ENCODE measurements at places on chromosomes 3 and 15.

- DNase-seq, result peak; percentile 42
These were observed 520.6 kb downstream of the MFSD1 start for GRCh38 chr3:159322322-159322939.

DNA sequence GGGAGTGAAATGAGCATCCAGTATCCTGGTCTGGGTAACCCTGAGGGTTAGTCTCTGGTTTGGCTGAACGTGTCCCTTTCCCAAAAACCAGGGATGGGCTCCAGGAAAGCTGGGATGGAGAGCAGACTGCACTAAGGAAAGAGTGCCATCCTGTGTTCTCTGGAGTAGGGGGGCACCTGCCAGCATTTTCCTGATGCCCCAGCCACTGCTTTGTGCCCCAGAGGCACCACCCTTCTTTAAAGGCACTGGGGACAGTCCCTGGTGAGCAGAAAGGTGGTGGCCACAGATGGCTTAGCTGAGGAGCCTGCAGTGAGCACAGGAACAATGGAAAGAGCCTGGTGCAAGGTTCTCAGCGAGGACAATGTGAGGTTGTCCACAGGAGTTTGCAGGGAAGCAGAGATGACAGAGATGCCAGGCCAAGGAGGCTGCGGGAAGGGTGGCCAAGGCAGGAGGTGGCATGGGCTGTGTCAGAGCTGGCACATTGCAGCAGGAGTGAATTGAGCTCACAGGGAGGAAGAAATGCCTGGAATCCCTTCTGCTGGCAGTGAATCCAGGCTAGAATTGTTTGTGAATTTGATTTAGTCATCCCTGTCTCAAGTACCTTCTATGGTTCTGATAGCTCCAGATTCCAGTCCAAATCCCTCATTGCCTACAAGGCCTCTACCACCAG, 39.9 kb downstream of the AMOTL2 start:
- DNase-seq, result no peak

- no peak for DNase-seq
These were observed 337.1 kb upstream of the LRRFIP2 start for GRCh38 chr3:37511463-37511920.

DNA sequence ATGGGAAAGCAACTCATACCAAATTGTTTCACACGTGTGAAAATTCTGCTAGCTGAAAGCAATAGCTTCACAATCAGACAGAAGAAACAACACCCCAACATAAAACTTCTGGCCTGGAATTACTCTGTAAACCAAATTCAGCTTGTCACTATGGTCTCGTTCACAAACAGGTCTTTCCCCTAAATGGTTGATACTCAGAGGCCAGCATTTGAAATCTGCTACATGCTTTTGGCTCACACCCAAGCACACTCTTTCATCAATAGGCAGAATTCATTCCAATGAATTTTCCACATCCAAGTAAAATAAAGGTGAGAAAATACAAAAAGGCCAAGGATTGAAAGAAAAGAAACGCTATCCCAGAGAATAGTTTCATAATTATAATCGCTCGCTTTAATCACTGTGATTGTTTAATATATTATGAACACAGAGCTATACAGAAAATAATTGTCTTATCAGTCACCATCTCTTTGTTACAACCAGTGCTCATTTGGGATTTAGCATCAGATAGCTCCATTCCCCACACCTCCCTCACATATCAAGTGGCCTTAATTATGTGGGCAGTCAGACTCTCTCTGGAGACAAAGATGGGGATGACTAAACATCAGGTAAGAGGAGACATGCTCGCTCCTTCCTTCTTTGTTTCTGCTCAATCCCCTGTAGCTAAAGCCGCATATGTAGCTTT, 503.8 kb upstream of the ARRDC4 start:
- no peak for DNase-seq

GRCh38 chr3:113169891-113170452, 41.4 kb upstream of the BOC start:
- DNase-seq, result no peak

- DNase-seq, result no peak
These were observed 37.1 kb upstream of the XRN1 start for GRCh38 chr3:142484912-142485435.

GRCh38 chr15:51160484-51160883, 65.8 kb upstream of the TNFAIP8L3 start:
- DNase-seq, result no peak

DNA sequence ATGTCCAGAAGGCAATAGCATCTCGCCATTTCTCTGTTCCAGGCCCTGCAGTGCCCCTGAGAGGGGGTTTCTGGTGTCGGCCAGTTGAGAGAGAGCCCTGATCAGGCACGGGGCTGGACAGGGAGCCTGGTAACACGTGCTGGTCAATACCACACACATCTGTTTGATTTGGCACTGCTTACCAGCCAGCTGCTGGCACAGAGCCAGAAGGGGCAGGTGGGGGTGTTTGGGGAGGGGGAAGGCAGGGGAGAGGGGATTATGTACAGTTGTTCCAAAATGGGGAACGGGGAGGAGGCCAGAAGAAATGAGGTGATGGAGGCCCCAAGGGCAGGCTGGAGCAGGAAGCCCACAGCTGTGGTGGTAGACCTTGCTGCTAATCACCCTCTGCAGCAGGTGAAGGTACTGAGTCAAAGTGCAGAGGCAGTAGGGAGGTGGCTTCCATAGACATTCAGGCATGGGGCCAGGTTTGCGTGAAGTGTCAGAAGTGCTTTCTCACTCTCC, 153.5 kb upstream of the LPP start:
- DNase-seq, result no peak

DNA sequence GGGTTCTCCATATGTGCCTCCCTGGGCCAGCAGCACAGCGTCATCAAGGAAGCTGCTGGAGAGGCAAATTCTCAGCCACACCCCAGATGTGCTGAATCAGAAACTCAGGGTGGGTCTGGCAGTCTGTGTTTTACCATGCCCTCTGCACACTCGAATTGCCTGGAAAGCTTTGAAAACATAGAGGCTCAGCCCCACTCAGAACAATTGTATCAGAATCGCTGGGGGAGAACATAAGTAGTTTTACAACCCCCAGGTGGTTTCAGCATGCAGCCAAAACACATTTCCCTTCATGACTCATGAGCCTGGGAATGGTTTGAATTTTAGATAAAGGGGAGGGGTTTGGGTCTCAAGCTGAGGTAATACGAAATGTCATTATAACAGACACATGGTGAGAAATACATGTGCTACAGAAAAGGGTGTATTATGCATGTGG, 9.6 kb downstream of the TGM4 start:
- DNase-seq, result peak; percentile 99

DNA sequence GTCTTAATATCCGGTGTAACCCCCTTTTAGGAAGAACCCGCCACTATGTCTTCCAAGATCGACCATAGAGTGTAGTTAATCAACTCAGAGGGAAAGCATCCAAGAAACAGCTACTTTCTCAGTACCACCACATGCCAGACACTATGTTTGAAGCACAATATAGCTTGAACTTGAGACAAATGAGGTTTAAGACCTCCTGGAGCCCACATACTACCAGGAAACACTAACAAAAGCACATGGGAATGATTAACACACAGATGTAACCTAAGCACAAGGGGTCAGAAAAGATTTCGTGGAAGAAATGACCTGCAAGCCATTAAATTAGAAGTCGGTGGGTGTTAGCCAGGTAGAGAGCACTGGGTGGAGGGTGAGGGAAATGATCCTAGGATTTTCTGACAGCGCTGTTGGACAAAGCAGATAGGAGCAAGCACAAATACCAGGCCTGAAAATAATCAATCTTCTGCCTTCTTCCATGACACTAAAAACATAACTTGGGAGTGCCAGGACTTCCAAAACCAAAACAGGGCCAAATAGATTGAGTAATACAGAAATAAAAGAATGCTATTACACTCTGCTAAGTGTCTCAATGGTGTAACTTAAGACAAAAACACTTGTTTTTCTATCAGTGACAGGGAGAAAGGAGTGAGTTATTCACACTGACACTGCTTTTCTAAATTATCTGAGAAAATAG, 213.7 kb downstream of the FOXP1 start:
- peak; percentile 74 for DNase-seq

- DNase-seq, result no peak
These were observed 45.4 kb downstream of the CRTAP start for GRCh38 chr3:33159234-33159633.

DNA sequence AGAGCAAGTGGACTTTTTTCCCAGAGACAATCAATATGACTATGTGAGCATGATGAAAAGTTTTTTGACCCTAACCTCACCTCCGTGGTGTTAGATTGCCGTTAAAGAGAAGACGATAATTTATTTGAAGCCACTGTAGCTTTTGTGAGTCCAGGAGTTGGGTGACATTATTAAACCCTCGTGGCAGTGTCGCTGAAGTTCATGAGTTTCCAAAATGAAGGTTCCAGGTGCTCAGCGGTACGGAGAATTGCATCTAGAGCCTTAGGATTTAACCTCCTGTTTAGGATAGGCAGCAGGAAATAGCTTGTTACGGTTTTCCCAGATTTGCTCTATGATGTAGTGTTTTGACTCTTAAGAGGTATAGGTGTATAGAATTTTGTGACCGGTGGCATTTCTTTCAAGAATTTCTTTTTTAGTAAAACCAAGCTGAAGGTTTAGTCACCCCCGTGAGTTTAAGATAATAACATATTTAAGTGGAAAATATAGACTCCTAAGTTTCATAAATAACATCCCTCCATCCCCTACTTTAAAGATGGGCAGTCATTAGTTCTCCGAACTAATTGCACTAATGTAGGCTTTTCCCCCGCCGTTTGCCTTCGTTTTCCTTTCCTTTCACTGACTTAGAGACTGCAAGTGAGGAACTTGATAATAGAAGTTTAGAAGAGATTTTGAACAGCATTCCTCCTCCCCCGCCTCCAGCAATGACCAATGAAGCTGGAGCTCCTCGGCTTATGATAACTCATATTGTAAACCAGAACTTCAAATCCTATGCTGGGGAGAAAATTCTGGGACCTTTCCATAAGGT, 2.0 kb downstream of the SMC4 start:
- DNase-seq, result peak; percentile 71

DNA sequence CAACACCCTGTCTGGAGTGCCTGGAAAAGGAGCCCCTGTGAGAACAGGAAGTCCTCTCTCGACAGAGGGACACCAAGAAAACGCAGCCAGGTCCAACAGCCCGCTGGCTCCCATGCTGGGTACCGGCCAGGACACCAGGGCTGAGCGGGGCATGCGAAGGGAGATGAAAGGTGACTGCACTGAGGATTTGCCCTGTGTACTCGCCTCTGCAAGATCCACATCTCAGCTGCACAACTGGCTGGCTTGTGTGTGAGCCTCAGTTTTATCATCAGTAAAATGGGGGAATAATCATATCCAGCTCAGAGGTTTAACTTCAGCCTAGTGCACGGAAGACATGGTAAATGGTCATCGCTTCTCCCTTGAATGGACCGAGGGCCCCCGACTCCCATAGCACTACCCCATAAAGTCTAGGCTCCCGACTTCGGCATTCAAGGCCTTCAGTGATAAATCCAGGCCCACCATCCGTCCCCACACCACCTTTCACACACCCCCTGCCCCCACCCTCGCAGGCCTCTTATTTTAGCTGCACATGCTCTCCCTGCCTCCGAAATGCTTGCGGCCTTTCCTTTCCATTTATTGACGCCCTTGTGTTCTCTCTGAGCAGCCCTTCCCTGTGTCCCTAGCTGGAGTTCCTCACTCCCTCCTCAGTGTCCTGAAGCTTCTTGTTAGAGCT, 15.8 kb downstream of the ISG20 start:
- DNase-seq, result no peak

- no peak for DNase-seq
These were observed 308.2 kb downstream of the CTNNB1 start for GRCh38 chr3:41507336-41508062.

DNA sequence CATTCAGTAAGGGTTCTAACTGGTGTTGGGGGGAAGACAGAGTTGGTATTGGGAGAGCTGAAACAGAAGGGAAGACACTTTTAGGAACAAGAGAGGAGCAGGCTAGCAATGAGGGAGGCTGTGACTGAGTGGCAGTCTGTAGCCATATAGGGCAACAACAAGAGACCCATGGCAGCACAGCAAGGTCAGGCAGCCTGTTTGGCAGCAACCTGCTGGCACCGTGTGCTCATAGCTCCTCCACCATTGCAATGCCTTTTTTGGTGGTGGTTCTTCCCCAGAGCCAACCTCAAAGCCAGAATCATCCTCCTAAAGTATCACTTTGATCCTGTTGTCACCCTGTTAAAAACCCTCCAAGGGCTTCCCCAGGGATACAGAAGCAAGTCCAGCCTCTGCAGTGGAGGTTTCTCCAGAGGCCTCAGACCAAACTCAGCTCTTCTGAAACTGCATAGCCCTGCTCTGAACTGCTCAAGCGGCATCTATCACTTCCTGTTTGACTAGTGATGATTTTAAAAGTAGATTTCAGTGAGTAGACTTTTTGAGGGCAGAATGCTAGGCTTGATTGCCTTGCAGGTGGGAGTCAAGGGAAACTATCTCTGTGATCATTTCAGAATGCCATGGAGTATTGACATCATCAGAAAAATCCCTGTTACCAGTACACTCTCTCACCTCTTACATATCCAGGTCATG, 176.9 kb downstream of the STAC start:
- no peak for DNase-seq

GRCh38 chr3:183438735-183439134, 10.3 kb upstream of the MCF2L2 start:
- DNase-seq, result no peak

DNA sequence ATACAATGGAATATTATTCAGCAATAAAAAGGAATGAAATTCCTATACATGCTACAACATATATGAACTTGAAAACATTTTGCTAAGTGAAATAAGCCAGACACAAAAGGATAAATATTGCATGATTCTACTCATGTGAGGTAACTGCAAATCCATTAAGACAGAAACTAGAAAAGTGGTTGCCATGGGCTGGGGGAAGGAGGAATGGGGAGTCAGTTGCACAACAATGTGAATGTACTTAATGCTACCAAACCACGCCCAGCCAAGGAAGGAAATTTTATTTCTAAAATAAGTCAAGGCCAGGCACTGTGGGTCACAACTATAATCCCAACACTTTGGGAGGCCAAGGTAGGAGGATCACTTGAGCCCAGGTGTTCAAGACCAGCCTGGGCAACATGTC, 9.8 kb upstream of the GMPPB start:
- no peak for DNase-seq

GRCh38 chr3:171459137-171459941, 866 bp downstream of the TNIK start:
- DNase-seq, result peak; percentile 19

- DNase-seq, result no peak
These were observed 235.2 kb downstream of the GABRB3 start for GRCh38 chr15:26537663-26538062.

DNA sequence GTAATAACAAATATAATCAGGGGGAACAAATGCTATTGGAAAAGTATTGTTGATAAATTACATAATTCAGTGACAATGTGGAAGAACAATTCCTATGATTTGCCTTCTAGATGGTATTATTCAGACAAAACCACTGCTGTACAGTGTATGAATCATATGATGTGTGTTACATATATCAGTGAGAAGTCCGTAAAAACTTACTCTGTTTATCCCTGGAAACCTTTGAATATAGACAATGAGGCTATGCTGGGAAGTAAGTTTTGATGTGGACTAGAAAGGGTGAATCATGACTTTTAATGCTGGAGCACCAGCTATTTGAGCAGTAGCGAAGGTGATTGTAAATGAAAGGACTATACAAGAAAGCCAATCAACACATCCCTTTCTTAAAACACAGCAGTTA, 17.9 kb downstream of the C3orf38 start:
- DNase-seq, result no peak

All from fibroblast of mammary gland (primary cell).